Hematopoietic multipotent progenitor cell treated with erythropoietin and hydrocortisone succinate and interleukin-3 and kit ligand, for 6 days (in vitro differentiated cells): ENCODE measurements at places on chromosomes 3 and 15.
A peak's percentile ranks its signal among the peaks of the same experiment; 100 is the strongest.

DNA sequence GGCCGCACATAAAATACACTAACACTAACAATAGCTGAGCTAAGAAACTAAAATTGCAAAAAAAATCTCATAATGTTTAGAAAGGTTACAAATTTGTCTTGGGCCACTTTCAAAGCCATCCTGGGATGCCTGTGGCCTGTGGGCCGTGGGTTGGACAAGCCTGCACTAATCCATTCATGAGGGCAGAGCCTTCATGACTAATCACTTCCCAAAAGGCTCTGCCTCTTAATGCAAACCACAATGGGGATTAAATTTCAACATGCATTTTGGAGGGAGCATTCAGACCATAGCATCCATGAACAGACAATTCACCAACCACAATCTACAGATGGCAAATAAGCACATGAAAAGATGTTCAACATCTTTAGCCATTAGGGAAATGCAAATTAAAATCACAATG lies 128.2 kb downstream of the SUCLG2 start:
- no peak for DNase-seq

- DNase-seq, result peak; percentile 59
Measured at GRCh38 chr15:66685638-66686150, 16.3 kb upstream of the SMAD6 start.

DNA sequence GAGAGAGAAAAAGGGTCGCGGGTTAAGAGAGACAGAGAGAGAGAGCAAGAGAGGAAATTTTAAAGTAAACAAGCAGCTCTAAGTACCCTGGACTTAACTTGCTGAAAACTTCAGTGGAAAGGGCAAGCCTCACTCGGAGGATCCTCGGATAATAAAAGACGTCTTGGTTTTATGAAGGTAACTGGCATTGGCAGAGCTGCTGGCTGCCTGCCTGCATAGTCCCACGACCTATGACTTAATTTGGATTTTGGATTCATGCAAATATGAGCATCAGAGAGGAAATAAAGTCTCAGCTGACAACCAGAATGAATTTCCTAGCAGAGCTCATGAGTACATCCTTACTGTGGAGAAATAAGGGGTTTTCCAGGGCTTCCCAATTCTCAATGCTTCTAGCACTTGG lies 95.1 kb upstream of the PDZRN3 start:
- DNase-seq, result no peak

GRCh38 chr3:5020242-5020722 lies 41.0 kb downstream of the BHLHE40 start:
- peak; percentile 46 for DNase-seq

GRCh38 chr3:138396752-138397410 lies 37.5 kb upstream of the ESYT3 start:
- DNase-seq, result no peak

GRCh38 chr15:98443526-98443925 lies 204.8 kb upstream of the IGF1R start:
- DNase-seq, result no peak

GRCh38 chr3:106423321-106424225 lies 554.8 kb upstream of the CBLB start:
- no peak for DNase-seq

DNA sequence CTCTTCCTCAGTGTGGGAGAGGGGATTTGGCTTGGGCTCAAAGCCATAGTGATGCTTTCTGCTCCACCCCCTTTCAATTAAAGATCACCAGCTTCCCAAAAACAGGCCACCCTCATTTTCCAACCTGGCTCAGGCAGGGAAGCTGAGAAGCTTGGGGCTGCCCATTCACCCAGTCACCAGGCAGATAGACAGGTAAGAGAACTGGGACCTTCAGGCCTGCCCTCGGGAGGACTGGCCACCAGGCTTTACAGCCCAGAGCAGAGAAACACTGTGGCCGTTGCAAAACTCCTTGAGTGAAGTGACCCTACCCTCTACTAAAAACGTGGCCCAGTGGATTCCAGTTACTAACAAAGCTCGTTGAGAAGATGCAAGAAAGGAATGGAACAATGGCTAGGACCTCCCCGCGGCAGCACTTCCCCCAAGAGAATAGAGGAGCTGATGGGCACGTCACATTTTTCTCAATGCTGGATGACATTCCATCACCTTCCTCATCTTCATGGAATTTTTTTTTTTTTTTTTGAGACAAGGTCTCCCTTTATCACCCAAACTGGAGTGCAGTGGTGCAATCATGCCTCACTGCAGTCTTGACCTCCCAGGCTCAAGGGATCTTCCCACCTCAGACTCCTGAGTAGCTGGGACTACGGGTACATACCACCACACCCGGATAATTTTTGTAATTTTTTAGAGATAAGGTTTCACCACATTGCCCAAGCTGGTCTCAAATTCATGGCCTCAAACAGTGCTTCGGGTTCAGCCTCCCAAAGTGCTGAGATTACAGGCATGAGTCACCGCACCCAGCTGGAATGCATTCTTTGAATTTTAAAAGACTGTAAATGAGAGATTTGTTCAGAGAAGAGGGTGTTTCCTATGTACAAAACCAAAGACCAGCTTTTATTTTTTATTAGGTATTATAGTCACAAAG lies 37.9 kb downstream of the LIPC start:
- peak; percentile 55 for DNase-seq

DNA sequence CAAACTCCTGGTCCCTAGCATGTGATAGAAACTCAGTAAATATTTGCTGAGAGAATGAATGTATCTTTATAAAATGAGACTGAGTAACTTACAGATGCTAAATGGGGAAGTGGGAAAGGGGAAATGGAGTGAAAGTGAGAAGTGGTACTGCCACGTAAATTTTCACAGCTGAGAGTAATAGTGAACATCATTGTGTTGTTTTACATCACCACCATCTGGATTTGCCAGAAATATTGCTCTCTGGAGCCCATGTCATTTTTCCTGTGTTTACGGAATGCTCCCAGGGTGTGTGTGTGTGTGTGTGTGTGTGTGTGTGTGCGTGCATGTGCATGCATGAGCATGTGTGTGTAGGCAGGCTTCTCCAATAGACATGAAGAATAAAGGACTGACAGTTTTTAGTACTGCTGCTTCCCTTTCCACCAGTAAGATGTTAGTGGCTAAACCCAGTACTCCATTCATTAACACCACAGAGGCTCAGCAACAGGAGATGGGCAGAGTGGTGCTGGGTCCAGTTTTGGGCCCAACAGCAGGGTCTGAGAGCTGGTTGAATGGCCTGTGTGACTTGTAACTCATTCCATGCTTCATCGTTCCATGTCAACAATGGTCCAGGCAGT lies 57.3 kb downstream of the DIPK2A start:
- peak; percentile 18 for DNase-seq

- DNase-seq, result no peak
Measured at GRCh38 chr3:112481302-112481721, 18.0 kb downstream of the BTLA start.

- no peak for DNase-seq
Measured at GRCh38 chr15:81279621-81280485, 44.1 kb downstream of the STARD5 start.

- peak; percentile 65 for DNase-seq
Measured at GRCh38 chr3:14549256-14549919, 9.2 kb upstream of the GRIP2 start.

- peak; percentile 48 for DNase-seq
Measured at GRCh38 chr3:156483961-156484787, 70.7 kb downstream of the SSR3 start.

- DNase-seq, result no peak
Measured at GRCh38 chr3:46613313-46614005, 1.1 kb downstream of the FAM240A start.

DNA sequence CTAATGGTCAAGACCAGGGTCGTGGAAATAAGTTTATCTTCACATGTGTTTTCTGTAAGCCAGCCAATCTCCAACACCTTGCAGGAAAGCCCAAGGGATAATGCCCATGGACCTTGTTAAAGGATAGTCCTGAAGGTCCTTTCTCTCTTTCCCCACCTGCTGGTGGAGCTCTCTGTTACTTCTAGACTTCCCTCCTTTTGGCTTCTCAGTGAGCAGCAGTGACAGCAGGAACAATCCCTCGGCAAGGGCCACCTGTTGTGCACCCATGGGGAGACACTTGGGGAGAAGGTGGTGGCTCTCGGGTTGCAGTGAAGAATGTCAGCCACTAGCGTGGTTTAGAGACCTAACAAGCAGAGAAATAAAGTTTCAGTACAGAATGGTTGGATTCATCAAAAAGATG lies 84.0 kb upstream of the OSBPL11 start:
- DNase-seq, result peak; percentile 32

DNA sequence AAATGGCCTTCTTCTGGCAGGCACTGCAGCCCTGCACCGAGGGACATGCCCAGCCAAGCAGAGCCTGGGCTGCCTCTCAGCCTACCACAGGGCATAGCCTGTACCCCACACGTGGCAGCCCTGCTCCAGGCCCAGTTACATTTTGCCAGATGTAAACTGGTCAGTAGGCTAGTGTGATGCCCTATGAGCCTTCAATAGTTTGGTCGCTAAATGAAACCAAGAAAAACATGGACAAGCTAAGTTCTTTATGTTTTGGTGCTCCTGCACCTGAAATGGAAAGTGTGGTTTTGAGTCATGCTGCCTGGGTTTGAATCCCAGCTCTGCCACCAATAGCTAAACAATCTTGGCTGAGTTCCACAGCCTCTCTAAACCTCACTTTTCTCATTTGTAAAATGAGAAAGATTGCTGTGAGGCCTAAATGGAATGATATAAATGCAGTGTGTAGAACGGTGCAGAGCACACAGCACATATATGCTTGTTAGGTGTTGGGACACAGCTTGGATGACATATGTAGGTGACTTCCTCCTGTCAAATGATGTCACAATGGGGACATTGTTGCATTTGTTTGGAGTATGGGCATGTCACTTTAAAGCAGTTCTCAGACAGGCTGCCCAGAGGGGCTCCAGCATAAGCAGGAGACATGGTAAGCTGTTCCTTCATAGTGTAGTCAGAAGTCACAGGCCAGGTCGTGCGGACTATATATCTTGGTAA lies 57.4 kb downstream of the ZBTB38 start:
- no peak for DNase-seq

- no peak for DNase-seq
Measured at GRCh38 chr3:132047209-132047608, 12.4 kb upstream of the CPNE4 start.

GRCh38 chr3:134376385-134376765 lies 2.1 kb upstream of the AMOTL2 start:
- no peak for DNase-seq

DNA sequence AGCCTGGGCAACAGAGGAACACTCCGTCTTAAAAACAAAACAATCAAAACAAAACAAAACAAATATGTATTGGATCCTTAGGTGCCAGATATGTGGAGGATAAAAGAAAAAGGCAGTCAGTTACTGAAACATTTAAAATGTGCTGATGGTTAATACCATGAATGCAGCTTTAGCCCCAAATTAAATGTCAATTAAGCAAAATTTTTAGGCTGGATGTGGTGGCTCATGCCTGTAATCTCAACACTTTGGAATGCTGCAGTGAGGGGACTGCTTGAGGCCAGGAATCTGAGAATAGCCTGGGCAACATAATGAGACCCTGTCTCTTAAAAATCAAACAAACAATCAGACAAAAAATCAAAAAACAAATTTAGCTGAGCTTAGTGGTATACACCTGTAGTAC lies 8.5 kb upstream of the CHMP2B start:
- DNase-seq, result no peak

- no peak for DNase-seq
Measured at GRCh38 chr3:128273109-128273840, 120.0 kb downstream of the EEFSEC start.

DNA sequence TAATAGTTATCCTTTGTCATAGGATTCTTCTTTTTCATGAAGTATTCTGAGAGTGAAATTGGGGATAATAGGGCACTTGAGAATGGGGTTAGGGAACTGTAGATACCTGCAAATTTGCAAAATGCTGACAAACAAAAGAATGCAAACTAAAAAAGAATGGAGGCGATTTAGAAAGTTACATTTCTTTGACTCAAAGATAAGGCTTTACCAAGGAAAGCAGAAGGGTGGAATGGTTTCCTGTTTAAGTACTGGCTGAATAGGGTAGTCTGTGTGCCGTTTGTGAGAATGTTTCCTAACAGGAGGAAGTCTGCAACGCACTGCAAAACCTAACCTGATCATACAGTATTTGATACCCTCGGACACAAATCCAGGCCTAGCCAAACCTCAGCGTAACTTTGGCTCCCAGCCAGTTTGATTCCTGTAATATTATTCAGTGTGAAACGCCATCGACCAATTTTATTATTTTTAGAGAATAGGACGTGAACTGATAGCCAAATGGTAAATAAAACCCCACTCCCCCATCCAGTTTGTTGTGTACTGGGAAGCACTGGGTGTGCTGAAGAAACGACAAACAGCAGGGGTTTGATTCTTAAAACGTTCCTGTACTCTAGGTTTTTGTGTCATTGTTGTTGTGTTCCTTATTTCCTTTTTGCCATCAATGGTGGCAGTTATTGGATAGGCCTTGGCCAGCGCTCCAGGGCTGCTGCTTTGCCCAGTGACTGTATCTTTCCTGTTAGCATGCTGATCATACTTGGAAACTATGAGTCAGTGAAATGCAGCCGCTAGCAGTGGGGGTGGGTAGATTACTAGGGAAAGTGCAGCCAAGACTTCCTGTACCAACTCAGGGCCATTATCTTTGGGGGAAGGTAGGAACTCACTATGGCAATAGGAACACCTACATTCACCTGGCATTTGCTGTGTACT lies 148.0 kb upstream of the TBL1XR1 start:
- peak; percentile 96 for DNase-seq

- DNase-seq, result no peak
Measured at GRCh38 chr3:34005886-34006285, 207.5 kb downstream of the PDCD6IP start.

- DNase-seq, result peak; percentile 6
Measured at GRCh38 chr15:39549912-39550311, 31.0 kb upstream of the THBS1 start.

- no peak for DNase-seq
Measured at GRCh38 chr3:150243466-150243865, 164.6 kb upstream of the TSC22D2 start.

DNA sequence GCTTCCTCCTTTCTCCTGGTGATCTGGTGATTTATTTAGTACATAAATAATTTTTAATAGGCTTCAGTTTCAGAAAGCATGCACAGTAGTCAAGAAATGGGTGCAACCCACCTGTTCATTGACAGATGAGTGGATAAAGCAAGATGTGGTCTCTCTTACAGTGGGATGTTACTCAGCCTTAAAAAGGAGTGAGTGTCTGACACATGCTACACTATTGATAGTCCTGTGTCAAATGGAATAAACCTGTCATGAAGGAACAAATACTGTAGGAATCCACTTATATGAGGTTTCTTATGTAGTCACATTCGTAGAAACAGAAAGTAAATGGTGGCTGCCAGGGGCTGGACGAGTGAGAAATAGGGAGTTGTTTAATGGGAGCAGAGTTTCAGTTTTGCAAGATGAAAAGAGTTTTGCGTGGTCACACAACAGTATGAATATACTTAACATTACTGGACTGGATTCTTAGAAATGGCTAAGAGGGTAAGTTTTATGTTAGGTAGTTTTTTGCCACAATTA lies 56.0 kb upstream of the PPARG start:
- no peak for DNase-seq

DNA sequence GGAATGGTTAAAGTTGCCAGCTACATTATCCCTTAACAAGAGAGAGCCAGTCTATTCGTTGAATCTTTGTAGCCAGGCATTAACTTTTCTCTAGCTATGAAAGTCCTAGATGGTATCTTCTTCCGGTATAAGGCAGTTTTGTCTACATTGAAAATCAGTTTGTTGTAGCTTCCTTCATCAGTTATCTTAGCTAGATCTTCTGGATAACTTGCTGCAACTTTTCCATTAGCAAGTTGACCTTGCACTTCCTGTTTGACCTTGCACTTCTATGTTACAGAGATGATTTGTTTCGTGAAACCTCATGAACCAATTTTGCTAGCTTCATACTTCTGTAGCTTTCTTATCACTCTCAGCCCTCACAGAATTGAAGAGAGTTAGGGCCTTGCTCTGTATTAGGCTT lies 24.1 kb downstream of the TOPAZ1 start:
- DNase-seq, result no peak

GRCh38 chr3:140376136-140376889 lies 301.6 kb upstream of the TRIM42 start:
- no peak for DNase-seq
